ENCODE measurements at places on chromosomes 16 and 17.

GRCh38 chr16:88747588-88748301 is 37.3 kb downstream of the PIEZO1 start:
- DNase-seq: no peak

- DNase-seq: no peak
Observed at GRCh38 chr17:60579090-60579489, 20.9 kb upstream of the PPM1D start.

DNA sequence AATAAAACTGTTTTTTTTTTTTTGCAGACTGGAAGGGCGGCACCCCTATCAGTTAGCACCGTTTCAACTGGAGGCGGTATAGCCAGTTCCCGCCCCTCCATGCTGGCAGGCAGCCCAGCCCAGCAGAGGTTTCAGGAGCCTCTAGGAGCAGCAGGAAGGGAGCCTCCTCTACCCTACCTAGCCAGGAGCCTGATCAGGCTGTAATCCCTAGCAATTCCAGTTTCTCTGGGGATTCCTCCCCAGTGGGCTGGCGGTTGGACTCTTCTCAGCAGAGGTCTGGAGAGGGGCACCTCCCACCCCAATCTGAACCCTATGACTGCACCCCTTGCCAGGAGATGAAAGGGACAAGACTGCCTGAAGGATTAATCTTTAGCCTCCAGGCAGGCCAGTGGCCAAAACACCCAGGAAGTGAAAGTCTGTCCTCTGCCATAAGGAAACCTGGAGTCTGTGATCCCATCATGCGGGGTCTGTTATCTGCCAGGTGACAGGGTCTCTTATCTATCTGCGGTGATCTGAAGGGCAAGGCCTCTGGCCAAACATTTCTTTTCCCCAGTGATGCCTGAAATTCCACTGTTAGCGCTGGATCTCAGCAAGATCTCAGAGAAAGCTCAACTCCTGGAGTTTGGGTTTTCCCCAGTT is 4.9 kb upstream of the CDH1 start:
- no peak for DNase-seq

- DNase-seq: no peak
Observed at GRCh38 chr16:4052096-4052495, 64.1 kb downstream of the ADCY9 start.

DNA sequence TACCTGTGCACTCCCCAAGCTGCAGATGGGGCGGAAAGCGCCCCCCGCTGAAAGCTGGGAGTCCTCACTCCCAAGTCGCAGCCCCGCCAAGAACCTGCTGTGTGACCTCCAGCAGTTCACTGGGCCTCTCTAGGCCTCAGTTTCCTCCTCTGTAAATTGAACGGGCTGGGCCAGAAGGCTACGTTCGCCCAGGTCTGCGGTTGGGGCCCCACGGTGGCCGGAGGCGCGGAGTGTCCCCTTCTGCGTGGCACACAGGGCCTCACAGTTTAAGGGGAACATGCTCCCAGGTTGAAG is 628 bp downstream of the GALK1 start:
- no peak for DNase-seq

Measured in NCI-H1694 treated with DMSO at 0.1 percent for 48 hours (cell line).